Body of pancreas (tissue), 4 donors: ENCODE measurements at places on chromosomes 1 and 21.

DNA sequence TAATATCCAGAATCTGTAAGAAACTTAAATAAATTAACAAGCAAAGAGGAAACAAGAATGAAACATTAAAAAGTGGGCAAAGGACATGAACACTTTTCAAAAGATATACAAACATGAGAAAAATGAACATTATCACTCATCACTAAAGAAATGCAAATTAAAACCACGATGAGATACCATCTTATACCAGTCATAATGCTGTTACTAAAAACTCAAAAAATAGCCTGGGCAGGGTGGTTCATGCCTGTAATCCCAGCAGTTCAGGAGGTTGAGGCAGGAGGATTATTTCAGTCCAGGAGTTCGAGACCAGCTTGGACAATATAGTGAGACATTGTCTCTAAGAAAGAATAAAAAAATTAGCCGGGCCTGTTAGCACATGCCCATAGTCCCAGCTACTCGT, 6.1 kb downstream of the ZNF124 start:
- no peak for DNase-seq
- H3K4me1 ChIP-seq = no peaks in the 10 kb centered on the region
- H3K27me3 ChIP-seq = no peaks in the 10 kb centered on the region
- no peak overlapping the region for H3K4me3 ChIP-seq
- H3K27ac ChIP-seq = no peak overlapping the region
- H3K36me3 ChIP-seq = no peaks in the 10 kb centered on the region

- no peaks in the 10 kb centered on the region for H3K36me3 ChIP-seq
- H3K4me1 ChIP-seq = peaks cover 60% of the 10 kb centered on the region
- no peak for DNase-seq
- no peak overlapping the region for H3K4me3 ChIP-seq
- H3K27me3 ChIP-seq = no peaks in the 10 kb centered on the region
Measured at GRCh38 chr1:205916541-205916940, 26.7 kb downstream of the SLC26A9 start.

DNA sequence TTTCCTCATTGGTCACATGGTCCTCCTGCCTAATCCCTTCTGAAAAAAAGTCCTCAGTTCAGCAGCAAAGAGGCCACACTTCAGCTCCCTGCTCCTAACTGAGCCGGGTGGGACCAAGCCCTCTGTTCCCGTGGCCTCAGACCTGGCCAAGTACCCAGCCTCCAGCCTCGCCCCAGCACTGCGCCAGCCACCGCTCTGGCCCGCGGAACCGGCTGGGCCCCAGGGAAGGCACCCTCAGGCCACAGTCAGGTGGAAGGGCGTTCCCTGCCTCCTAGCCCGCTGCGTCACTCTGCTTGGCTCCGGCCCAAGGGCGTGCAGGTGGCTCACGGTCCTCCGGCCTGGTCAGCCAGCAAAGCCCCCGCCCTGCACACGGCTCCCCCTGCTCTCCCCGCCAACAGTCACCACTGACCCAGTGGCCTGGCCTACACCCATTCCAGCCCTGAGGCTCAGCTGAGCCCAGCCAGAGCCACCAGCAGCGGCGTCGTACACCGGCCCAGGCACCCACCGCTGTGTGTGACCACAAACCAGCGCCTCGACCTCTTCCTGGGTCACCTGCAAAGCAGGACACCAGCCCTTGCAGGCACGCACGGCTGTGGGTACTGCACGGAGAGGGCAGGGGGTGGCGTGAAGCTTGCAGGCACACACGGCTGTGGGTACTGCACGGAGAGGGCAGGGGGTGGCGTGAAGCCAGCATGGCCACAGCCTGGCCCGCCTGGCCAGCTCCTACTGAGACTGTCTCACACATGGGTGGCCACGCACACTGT, 19.4 kb downstream of the NADK start:
- H3K4me3 ChIP-seq = no peak overlapping the region
- peaks cover 7% of the 10 kb centered on the region for H3K36me3 ChIP-seq
- H3K27me3 ChIP-seq = no peaks in the 10 kb centered on the region
- peaks cover 24% of the 10 kb centered on the region for H3K4me1 ChIP-seq
- H3K27ac ChIP-seq = peak overlapping the region; percentile 79

DNA sequence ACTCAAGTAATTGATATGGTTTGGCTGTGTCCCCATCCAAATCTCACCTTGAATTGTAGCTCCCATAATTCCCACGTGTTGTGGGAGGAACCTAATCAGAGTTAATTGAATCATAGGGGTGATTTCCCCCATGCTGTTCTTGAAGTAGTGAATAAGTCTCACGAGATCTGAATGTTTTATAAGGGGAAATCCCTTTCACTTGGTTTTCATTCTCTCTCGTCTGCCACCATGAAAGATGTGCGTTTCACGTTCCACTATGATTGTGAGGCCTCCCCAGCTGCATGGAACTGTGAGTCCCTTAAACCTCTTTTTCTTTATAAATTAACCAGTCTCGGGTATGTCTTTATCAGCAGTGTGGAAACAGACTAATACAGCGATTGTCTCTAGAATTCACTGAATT, 135.4 kb downstream of the BACH1 start:
- H3K4me3 ChIP-seq = no peak overlapping the region
- H3K27me3 ChIP-seq = no peaks in the 10 kb centered on the region
- no peaks in the 10 kb centered on the region for H3K36me3 ChIP-seq
- H3K4me1 ChIP-seq = no peaks in the 10 kb centered on the region
- no peak overlapping the region for H3K27ac ChIP-seq
- no peak for DNase-seq

GRCh38 chr1:39110325-39110851, 84.2 kb downstream of the NDUFS5 start:
- H3K36me3 ChIP-seq = no peaks in the 10 kb centered on the region
- H3K27me3 ChIP-seq = no peaks in the 10 kb centered on the region
- H3K4me1 ChIP-seq = peaks cover 44% of the 10 kb centered on the region
- no peak for DNase-seq
- no peak overlapping the region for H3K4me3 ChIP-seq

- DNase-seq = no peak
- no peaks in the 10 kb centered on the region for H3K27me3 ChIP-seq
- H3K36me3 ChIP-seq = no peaks in the 10 kb centered on the region
- no peak overlapping the region for H3K27ac ChIP-seq
Measured at GRCh38 chr1:22900451-22900850, 72.2 kb downstream of the LACTBL1 start.

DNA sequence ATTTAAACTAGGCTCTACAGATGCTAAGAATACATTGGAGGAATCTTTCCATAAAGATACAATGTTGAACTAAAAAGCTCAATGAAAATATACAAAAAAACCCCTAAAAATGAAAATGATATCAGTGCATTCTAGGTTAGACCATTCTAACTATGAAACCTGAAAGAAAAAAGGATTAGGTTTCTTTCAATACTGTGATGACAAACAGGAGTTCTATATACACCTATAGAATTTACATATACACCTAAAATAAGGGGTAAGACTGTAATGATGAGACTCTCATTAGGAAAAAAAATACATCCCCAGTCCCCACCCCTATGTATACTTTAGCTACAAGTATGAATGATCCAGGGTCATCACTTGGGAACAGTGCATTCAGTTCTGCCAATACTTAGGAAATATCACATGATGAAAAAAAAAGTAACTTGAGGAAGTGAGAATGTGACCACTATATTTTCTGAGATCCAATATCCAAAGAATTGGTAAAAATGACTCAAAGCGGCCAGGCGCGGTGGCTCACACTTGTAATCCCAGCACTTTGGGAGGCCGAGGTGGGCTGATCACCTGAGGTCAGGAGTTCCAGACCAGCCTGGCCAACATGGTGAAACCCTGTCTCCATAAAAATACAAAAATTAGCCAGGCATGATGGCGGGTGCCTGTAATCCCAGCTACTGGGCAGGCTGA, 26.3 kb downstream of the SELENOF start:
- no peak overlapping the region for H3K27ac ChIP-seq
- no peaks in the 10 kb centered on the region for H3K27me3 ChIP-seq
- H3K36me3 ChIP-seq = no peaks in the 10 kb centered on the region
- H3K4me1 ChIP-seq = no peaks in the 10 kb centered on the region
- DNase-seq = no peak

- no peak overlapping the region for H3K4me3 ChIP-seq
- no peaks in the 10 kb centered on the region for H3K4me1 ChIP-seq
- H3K27me3 ChIP-seq = no peaks in the 10 kb centered on the region
- DNase-seq = no peak
Measured at GRCh38 chr1:205256951-205257625, 29.3 kb downstream of the TMCC2 start.

GRCh38 chr1:8004803-8005573, 21.1 kb downstream of the ERRFI1 start:
- H3K4me1 ChIP-seq = peaks cover 27% of the 10 kb centered on the region
- no peak overlapping the region for H3K4me3 ChIP-seq
- peak overlapping the region; percentile 78 for H3K27ac ChIP-seq

- peaks cover 10% of the 10 kb centered on the region for H3K4me1 ChIP-seq
- DNase-seq = no peak
- H3K36me3 ChIP-seq = no peaks in the 10 kb centered on the region
- H3K27ac ChIP-seq = no peak overlapping the region
- H3K27me3 ChIP-seq = no peaks in the 10 kb centered on the region
Measured at GRCh38 chr1:72281637-72282270, 585 bp downstream of the NEGR1 start.

DNA sequence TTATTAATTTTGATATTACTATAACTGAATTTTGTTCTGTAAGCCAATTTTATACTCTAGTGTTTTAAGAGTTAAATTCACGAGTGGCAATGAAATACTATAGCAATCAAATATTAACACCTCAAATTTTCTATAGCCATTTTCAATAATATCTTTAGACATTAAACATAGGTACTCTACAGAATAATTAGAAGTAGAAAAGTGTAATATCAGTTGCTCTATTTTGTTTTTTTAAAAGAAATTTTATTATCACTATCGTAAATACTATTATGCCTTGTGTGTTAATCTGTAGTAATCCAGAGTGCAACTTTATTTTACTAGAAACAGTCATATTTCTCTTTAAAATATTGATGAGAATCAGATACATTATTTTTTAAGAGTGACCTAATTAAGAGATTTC, 691.2 kb downstream of the USP25 start:
- no peak overlapping the region for H3K27ac ChIP-seq
- H3K4me1 ChIP-seq = peaks cover 24% of the 10 kb centered on the region
- DNase-seq = no peak
- H3K4me3 ChIP-seq = no peak overlapping the region

- no peaks in the 10 kb centered on the region for H3K4me1 ChIP-seq
- H3K4me3 ChIP-seq = no peak overlapping the region
- DNase-seq = no peak
Measured at GRCh38 chr1:244576259-244576892, 76.5 kb upstream of the DESI2 start.

DNA sequence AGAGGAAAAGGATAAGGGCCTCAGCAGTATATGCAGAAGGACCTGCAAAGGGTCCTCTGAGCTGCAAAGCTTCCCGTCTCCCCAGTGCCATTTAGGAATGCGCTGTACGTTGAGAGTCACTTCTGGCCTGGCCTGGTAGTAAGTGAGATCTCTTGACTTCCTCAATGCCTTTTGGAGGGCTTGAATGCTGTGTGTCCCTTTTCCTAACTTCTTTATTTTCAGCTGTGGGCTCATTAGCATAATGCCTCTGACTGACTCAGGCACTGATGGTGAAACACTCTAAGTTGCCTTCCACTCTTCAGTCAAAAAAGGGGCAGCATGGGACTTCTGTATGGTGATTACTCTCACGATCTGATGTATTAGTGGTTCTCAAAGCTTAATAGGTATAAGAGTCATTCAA, 49.9 kb downstream of the XCL1 start:
- H3K27me3 ChIP-seq = no peaks in the 10 kb centered on the region
- no peaks in the 10 kb centered on the region for H3K4me1 ChIP-seq
- no peaks in the 10 kb centered on the region for H3K36me3 ChIP-seq
- DNase-seq = no peak
- H3K27ac ChIP-seq = no peak overlapping the region

DNA sequence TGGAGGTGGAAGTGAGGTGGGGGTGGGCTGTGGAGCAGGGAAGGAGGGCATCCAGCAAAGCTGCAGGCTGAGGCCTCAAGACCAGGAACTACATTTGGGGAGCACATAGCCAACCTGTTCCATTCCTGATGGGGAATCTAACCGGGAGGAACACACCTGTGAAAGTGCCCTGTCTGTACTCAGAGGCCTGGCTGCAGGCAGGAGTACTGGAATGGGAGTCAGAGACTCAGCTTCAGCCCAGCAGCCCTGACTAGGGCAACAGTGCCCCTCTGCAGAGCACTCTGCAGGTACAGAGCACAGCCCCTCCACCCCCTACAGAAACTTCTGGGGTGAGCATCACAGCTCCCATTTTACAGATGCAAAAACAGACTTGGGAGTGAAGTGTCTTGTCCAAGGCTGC, 126.4 kb downstream of the DMRTB1 start:
- H3K36me3 ChIP-seq = no peaks in the 10 kb centered on the region
- H3K4me1 ChIP-seq = peaks cover 16% of the 10 kb centered on the region
- no peaks in the 10 kb centered on the region for H3K27me3 ChIP-seq

DNA sequence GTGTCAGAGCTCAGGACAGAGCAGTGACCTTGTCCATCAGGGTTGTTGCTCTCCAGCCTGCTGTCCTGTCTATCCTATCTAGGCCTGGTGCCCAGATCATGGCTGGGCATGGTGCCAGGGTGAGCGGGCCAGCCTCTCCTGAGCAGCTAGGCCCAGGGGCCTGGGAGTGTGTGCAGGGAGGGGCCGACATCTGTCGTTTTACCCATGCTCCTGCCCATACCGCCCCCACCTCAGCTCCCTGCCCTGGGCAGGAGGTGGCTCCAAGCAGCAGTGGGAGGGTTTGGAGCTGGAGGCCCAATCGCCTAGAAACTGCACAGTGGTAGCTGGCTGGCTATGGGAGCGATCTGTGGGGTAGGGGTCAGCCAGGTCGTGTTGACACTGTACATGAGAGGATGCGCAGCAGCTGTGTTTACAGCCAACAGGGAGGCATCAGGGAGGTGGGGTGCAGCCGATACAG, 6.5 kb downstream of the INSRR start:
- H3K36me3 ChIP-seq = no peaks in the 10 kb centered on the region
- no peaks in the 10 kb centered on the region for H3K27me3 ChIP-seq
- peak overlapping the region; percentile 83 for H3K27ac ChIP-seq
- peak; percentile 98 for DNase-seq

GRCh38 chr1:99557546-99558202, 88.2 kb upstream of the PALMD start:
- H3K4me3 ChIP-seq = no peak overlapping the region
- H3K27me3 ChIP-seq = no peaks in the 10 kb centered on the region
- no peaks in the 10 kb centered on the region for H3K36me3 ChIP-seq
- DNase-seq = no peak
- peaks cover 7% of the 10 kb centered on the region for H3K4me1 ChIP-seq
- peak overlapping the region; percentile 29 for H3K27ac ChIP-seq
